Sigmoid colon (tissue), 7 donors: ENCODE measurements at places on chromosomes 1 and 21. TPM values are rescaled to one million over a fixed set of nuclear protein-coding genes. Genes with fewer than 3 reads are reported as not detected.
A peak's percentile ranks its signal among the peaks of the same experiment; 100 is the strongest.

- no peak for DNase-seq
These were observed 35.2 kb upstream of the KCNJ15 start for GRCh38 chr21:38221594-38221993.

- DNase-seq, result no peak
These were observed 92.3 kb upstream of the GCLM start for GRCh38 chr1:94001397-94002045.

DNA sequence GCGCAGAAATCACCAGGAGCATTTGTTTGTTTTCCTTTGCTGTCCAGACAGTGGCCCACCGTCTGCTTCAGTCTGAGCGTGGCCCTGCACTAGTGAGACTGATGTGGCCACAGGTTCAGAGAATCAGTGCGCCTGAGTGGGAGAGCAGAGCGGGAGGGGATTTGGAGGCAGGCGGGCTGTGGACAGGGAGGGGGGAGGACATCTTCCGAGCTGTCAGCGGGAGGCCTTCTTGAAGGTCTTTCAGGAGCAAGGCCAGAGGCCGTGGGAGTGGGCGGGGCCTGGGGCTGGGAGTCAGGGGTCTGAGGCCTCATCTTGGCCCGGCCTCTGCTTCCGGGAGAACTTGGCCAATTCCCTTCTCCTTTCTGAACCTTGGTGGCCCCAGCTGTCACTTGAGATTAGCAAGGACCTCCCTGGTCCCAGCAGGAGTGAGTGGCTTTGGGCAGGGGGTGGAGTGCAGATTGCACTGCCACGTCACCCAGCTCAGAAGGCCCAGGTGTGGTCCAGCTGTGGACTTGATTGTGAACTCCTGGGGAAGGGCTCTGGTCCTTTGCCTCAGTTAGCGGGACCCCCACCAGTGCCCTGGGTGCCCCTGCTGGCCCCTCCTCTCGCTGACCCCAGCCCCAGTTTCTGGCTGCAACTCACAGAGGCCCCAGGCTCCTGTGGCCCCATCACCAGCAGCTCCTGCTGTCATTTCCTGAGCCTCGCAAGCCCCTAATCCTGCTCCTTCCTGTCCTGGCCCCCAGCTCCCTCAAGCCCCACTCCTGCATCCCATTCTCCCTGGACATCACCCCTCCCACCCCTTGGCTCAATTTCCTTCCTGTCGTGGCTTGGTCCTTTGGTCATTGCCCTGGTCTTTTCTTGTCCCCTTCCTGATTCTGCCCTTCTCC, 8.4 kb downstream of the TNFRSF1B start:
- peak; percentile 81 for DNase-seq

DNA sequence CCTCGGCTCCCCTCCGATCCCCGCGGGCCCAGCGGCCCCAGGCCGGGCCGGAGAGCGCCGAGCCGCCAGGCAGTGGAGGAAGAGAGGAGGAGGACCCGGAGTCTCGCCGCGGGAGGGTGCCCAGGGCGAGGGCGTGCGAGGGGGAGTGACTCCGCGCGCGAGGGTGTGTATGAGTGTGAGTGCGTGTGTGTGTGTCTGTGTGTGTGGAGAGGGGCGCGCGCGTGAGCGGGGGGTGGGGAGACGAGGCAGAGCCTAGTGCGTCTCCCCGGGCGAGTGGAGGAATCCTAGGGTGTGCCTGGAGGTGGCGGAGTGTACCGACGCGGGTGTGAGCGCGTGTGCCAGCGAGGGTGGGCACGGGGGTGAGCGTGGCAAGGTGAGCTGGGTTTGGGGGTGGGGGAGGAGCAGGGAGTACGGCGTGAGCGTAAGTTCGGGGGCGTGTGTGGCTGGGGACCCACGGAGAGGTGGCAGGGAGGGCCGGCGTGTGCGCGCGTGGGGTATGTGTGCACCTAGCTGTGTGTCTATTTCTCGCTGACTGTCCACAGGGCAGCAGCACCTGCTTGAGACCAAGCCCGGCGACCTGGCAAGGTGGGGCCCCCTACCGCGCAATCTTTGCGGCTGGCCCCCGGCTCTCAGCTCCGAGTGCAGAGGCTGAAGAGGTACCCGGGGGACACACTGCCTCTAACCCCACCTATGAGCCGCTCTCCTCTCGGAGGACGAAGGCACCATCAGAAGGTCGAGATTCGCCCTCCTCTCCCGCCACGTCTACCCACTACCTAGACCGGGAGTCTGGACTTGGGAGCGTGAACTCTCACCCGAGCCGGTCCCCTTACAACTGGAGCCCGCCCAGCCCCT, 784 bp upstream of the KCND3 start:
- no peak for DNase-seq

DNA sequence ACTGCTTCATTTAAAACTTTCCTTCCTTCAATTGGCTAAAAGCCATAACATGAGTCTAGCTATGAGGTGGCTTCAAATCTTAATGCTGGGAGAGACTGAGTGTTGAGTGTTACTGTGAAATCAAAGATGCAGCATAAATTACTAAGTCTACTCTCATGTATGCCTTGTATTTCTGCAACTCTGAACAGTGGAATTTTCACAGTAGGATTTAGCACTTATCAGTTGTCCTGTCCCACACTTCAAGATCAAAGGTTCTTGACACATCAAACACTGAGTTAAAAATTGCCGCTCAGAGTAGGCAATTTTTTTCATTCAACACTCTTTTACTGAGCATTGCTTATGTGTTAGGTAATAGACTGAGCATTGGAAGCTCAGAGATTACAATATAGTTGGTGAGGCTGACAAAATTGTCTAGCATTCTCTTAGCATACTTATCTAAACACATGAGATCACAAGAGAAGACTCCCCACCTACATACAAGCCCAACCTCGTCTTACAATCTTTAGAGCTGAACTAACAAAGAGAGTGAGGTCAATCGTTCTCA, 56.4 kb upstream of the ADORA3 start:
- DNase-seq, result no peak

DNA sequence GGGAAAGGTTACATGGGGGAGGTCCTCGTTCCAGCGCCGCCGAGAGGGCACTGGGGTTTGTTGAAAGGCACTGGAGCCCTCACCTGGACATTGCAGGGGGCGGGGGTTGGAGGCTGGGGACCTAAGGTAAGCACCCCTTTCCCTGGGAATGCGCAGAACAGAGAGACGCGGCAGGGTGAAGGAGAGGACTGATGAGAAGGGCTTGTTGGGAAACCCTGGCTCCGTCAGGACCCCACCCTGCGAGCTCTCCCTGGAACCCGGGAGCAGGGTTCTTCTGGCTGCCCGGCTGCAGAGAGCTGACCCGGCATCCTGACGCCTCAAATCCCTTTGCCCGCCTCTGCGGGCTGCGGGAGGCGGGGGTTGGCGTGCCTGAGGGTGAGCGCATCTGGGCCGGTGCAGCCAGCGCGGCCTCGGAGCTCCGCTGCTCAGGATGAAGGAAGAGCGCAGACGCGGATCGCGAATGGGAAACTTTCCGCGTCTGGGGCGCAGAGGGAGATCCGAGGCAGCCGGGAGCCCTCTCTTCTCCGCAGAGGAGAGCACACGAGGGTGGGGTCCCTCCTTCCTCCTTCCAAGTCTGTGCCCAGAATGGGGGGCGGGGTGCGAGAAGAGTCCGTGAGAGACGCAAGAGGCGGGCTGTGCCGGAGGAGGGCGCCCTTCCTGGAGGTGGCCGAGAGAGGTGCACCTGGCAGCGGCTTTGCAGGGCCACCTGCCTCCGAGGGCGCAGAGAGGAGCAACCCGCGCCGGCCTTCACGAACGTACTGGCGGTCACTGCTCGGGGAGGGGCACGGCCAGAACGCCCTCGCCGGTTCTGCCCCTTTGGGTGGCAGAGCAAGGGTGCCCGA, 2.4 kb downstream of the IGSF21 start:
- no peak for DNase-seq

- no peak for DNase-seq
These were observed 32.6 kb downstream of the SLC44A3 start for GRCh38 chr1:94852788-94853187.

DNA sequence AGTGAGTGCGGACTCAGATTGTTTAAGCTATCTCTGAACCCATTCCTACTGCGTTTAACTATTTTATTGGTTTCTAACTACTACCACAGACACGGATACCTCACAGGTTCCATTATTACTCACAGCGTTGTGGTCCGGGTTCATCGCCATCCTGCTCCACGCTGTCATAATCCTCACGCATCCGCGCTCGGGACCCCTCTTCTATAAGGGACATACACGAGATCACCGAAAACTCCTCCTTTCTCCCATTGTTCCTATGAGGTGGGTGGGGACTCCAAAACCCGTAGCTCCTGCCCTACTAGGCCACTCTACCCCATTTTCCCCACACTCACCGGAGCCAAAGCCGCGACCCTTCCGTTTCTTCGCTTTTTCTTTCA, 610 bp downstream of the RBM8A start:
- no peak for DNase-seq

- no peak for DNase-seq
These were observed 19.7 kb upstream of the S1PR1 start for GRCh38 chr1:101217148-101217547.

GRCh38 chr21:41726970-41727783, 39.7 kb downstream of the RIPK4 start:
- no peak for DNase-seq

- no peak for DNase-seq
These were observed 18.2 kb downstream of the SAMD13 start for GRCh38 chr1:84319662-84320061.

DNA sequence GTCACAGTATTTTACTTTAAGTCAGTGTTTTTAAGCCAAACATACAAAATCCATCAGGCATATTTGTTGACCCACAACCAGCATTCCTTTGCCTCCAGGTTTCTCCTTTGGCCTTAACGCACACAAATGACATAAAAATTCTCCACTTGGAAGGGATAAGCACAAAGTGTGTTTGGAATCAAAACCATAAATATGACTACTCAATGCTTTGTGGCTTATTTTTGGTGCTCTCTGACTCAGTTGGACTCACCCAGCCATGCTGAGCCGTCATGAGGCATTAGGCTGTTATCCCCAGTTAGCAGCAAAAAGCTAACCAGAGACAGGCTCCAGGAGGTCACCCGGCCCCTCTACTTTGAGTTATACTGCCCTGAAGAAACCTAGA, 948 bp downstream of the PRUNE1 start:
- DNase-seq, result no peak

- DNase-seq, result peak; percentile 77
These were observed 642 bp downstream of the RSRP1 start for GRCh38 chr1:25246600-25247023.

DNA sequence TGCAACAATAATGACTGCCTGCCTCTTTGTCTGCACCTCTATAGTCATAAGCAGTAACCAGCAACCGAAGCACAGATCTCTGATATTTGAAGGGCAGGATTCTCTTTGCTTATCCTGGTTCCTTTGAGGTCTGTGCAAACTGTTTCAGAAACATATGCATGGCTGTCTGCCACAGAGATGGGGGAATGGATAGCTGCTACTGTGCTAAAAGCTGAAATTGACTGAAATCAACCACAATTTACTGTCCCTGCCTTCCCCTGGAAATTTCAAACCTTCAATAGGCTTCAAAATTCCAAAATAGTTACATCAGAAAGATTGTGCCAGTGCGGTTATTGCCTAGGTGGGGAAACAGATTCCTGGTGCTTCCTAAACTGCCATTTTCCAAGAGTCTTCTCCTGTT, 136.8 kb upstream of the GORAB start:
- no peak for DNase-seq

RNF187 gene
- total RNA-seq, result 21.0 TPM

NCMAP gene
- not detected for total RNA-seq

MYBPH gene
- total RNA-seq, result not detected

ELF3 gene
- total RNA-seq, result 0.55 TPM

NCSTN gene
- total RNA-seq, result 46.7 TPM

NBPF10 gene
- total RNA-seq, result 0.55 TPM

LCE1B gene
- not detected for total RNA-seq

EXTL1 gene
- total RNA-seq, result 1.1 TPM

TESK2 gene
- 4.3 TPM for total RNA-seq
